ENCODE measurements at places on chromosomes 1 and 21.

- DNase-seq, result no peak
Observed at GRCh38 chr1:1996207-1996651, 7.4 kb downstream of the CFAP74 start.

DNA sequence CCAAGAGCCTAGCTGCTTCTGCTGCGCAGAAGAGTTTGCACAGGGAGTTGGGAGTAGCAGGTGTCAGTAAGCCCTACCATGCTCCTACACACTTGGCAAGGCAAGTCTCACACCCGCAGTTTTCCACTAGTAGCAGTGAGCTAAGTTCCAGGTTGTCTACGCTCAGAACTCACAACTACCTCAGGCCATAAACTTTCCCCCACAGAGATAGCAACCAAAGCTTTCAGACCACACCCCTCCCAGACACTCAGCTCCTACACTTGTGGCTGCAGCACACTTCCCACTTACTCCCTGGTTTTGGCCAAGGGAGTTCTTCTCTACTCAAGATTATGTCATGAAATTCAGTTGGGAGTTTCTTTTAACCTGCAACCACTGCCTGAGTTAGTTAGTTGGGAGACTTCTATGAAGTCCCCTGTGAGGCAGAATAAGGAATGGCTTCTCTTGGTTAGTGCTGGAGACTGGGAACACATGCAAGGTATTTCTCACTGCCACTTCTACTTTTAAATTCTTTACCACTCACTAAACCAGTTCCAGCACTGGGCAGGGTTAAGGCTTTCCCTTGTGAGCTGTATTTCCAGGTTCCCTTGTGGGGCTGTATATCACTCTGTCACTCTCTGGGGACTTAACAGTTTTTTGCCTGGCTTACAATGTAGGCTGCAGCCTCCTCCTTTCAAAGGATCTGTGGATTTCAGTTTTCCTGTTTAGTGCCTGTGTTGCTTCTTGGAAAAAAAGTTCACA lies 18.3 kb upstream of the MAB21L3 start:
- no peak for DNase-seq

- DNase-seq, result no peak
Observed at GRCh38 chr1:115337276-115337632, 795 bp downstream of the NGF start.

DNA sequence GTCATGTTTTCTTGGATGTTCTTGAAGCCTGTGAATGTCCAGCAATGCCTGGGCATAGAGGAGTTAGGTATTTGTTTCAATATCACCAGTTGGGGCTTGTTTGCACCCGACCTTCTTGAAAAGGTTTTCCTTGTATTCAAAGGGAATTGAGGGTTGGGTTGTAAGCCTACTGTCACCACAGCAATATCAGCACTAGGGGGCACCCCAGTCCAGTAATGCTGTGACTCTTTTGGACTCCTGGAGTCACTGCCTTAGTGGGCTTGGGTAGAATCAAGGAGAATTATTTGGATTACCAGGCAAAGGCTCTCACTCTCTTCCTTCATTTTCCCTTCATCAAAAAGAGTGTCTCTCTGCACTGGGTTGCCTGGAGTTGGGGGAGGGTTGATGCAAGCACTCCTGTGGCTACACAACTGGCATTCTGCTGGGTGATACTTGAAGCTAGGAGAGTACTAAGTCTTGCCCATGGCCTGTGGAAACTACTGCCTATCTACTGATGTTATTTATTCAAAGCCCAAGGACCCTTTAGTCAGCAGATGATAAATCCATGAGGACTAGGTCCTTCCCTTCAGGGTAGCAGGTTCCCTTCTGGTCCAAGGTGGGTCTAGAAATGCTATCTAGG lies 34.5 kb downstream of the OR10R2 start:
- DNase-seq, result peak; percentile 16

DNA sequence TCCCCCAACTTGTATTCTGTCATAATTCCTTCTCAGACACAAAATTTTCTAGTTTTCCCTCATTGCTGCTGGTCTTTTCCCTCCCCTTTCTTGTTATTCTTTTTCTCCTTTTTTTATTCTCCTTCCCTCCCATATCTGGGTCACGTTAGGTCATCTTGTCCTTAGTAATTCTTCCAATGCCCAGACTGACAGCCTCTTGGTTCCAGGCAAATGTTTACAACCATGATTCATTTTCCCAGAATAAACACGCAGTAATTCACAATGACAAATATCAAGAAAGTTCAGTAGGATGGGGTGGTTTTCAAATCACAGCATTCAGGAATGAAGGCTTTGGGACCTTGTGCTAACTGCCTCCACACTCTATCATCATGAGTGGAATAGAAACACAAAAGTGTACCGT lies 25.2 kb downstream of the NHLH2 start:
- no peak for DNase-seq

GRCh38 chr1:208433971-208434370 lies 189.8 kb upstream of the PLXNA2 start:
- DNase-seq, result no peak

GRCh38 chr1:41526956-41527561 lies 42.6 kb upstream of the EDN2 start:
- DNase-seq, result no peak

- DNase-seq, result no peak
Observed at GRCh38 chr21:42021371-42022090, 11.4 kb upstream of the ZBTB21 start.

DNA sequence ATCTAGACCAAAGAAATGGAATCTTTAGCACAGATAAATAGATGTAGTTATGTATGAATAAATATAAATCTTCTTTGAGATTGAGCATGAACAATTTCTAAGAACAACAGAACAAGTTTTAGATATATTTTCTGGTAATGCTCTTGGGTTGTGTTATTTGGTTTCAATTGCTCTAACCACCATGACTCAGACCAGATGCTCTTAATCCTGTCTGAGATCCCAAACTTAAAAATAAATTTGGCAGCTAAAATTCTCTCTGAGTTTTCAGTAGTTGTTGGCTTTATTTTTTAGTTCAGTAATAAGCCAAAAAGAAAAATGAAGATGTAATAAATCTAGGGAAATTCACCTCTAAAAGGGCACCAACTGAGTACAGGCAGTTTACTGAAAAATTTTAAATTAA lies 1693.4 kb downstream of the NCAM2 start:
- no peak for DNase-seq

- no peak for DNase-seq
Observed at GRCh38 chr1:61141288-61142042, 59.1 kb downstream of the NFIA start.

- no peak for DNase-seq
Observed at GRCh38 chr1:177490036-177490639, 319.4 kb downstream of the BRINP2 start.

DNA sequence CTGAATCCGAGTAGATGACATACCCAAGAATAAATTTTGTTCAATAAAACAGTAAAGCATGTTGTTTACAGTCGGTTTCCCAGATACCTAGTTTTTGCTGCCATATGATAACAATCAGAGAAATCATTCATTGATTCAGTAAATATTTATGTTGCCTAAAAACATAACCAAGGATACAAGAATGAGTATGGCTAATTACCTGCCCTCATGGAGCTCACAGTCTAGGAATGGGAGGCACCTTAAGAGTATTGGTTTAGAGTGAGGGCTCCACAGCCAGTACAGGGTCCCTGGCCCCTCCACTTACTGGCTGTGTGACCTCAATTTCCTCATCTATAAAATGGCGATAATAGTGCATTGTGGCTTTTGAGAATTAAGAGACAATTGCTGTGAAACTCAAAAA lies 921 bp downstream of the ATP5PB start:
- DNase-seq, result no peak

DNA sequence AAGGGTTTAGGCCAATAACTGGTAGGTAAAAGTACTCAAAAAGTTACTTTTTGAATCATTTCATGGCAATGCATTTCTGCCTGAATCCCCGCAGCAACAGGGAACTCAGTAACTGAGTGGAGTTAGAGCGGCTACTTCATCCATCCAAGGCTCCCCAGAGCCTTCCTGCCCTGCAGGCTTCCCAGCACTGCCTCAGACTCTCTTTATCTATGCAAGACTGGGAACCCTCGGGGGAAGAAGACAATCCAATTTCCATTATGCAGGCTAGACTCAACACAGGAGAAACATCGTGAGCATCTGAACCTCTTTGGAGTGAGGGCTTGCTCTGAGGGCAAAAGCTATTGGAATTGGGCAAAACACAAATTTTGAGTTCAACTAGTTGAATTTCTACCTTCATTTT lies 23.1 kb downstream of the ZMYND12 start:
- DNase-seq, result no peak

- no peak for DNase-seq
Observed at GRCh38 chr1:70459496-70460225, 48.6 kb downstream of the CTH start.

DNA sequence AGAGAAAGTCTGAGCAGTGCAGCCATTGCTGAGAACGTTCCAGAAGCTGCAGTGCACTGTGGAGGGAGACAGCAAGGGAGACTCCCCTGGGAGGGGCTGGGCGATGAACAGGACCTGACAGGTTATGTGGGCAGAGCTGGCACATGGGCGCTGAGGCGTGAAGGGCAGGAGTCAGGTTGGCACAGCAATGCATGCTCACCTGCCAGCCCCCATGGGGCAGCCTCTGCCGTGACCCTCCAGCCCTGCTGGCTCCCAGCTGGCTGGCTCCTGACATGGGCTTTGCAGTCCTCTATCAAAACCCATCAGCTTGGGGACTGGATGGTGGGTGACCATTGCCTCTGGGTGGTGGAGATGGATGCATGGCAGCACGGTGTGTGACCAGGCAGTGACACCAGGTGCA lies 300.3 kb downstream of the CAMTA1 start:
- no peak for DNase-seq

GRCh38 chr1:22452481-22452957 lies 868 bp downstream of the ZBTB40 start:
- DNase-seq, result no peak

DNA sequence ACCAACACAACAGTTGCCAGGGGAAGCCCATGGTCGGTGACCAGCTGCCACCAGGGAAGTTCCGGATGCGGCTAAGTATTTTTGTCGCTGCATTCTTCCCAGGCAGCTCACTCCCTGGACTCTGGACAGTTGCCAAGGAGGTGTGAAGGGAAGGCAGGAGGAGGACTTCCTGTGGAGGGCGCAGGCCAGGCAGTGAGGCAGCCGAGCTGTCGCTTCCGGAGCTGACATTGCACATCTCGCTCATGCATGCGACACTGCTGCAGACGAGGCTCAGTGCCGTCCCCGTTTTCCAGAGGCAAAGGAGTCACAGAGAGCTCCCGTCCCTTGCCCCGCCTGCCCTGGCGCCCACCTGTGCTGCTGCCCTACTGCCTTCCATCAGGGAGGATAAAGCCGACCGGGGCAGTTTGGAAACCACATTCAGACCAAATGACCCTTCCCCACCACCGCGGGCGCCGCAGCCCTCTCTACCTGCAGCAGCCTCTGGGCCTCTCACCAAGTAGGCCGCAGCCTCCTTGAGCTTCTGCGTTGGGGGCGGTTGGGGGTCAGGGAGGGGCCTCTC lies 81.4 kb downstream of the NENF start:
- no peak for DNase-seq

Measured in stimulated activated CD4-positive, alpha-beta T cell treated with anti-CD3 and anti-CD28 coated beads, Interleukin-15, amount 100 ng/mL, for 1 hour (primary cell).